Stimulated activated CD4-positive, alpha-beta T cell treated with anti-CD3 and anti-CD28 coated beads, Interleukin-15, amount 100 ng/mL, for 24 hours (primary cell): ENCODE measurements at places on chromosomes 4 and X.
A peak's percentile ranks its signal among the peaks of the same experiment; 100 is the strongest.

DNA sequence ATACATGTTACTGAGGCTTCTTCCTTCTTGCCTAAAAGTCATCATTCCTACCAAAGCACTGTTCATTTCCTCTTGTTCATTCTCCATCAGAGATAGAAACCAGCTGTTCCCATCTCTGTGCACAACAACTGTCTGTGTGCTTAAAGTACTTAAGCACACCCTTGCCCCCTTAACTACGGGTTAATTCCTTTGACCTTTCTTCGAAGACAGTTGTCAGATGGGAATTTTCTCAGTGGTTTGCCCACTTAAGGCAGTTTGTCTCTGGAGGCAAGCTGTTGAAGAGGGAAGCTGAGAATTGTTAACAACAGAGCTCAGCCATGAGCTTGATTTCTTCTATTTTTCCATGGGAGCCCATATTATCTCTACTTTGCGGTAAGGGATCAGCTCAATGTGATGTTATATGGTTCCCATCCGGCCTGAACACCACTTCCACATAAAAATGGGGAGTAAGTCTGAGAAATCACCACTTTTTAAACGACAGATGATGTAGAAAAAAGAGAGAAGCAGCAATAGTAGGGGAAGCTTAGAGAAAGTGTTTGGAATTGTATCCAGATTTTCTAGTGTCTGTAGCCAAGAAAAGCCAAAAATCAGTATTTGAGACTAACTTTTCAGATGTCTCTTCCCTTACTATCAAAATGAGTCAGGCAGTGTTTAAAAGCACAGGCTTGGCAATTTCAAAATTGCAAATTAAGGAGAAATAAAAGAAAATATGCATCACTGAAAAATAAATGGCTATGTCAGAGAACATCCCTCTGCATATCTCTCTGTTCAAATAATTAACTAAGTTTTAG, 194.4 kb downstream of the SLIT2 start:
- DNase-seq = no peak

DNA sequence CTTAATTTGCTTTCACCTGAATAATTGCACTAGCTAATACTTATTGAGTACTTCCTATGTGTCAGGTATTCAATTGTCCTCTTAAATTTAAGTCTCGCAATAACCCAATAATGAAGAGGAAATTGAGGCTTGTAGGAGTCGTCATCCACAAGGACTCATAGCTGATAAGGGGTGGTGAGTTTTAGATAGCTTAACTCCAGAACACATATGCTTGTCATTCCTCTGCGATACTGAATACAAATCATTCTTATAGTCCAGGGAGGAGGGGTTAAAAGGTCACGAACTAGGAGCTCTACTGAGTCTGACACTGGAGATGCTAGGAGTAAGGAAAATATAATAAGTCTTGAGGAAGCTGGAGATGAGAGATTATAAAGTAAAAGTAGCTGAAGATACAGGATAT, 1.4 kb upstream of the PACRGL start:
- DNase-seq = no peak

DNA sequence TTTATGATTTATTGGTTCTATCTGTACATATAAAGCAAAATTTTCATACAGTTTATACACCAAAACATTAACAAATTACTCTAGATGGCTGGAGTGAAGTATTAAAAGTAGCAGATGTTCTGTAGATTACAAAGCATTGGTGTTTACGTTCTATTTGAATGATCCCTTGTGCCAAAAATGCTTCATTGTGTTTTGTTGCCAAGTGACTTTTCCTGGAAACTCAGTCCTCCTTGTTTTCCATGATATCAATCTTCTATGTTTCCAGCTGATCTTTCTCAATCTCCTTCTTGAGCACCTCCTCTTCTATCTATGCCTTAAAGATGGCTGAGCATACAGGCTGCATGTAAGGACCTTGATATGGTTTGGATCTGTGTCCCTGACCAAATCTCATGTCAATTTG, 263.6 kb upstream of the CTSO start:
- no peak for DNase-seq

DNA sequence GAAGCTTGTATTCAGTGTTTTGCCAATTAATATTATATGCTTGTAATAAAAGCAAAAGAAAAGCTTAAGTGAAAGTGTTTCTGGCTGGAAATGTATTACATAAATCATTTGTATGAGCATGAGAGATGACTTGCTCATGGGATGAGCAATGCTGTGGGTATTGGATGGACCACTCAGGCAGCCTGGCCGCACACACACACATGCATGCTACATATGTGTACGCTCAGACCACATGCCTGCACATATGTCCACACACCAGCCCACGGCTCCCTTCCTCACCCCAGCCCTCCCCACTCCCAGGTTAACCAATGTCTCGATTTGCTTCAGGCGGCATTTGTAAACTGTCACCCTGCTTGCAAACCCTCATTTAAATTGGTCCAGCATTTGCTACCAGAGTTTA, 55.9 kb downstream of the CPLX1 start:
- no peak for DNase-seq

GRCh38 chr4:646460-646859, 21.1 kb downstream of the PDE6B start:
- peak; percentile 53 for DNase-seq

GRCh38 chr4:52105276-52105675, 54.2 kb downstream of the SPATA18 start:
- DNase-seq = no peak

- DNase-seq = peak; percentile 1
Observed at GRCh38 chrX:134338527-134338926, 101.5 kb downstream of the CCDC160 start.

GRCh38 chrX:155028129-155028528, 1.5 kb downstream of the FUNDC2 start:
- DNase-seq = no peak

DNA sequence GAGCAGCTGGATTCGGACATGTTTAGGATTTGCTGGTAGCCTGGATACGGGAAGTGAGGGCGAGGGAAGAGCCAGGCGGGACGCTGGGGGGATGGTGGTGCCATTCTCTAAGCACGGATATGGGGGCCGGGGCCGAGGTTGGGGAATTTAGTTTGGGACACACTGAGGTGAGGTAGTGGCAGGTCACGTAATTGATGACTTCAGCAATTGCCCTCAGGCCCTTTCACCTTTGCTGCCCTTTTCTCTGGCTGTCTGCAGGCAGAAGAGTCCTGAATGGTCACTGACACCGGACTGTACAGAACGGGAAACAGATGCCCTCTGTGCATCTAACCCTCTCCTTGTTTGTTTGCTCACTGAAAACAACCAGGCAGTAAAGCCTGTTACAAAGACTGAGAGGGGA, 16.9 kb upstream of the HMGB3 start:
- no peak for DNase-seq

DNA sequence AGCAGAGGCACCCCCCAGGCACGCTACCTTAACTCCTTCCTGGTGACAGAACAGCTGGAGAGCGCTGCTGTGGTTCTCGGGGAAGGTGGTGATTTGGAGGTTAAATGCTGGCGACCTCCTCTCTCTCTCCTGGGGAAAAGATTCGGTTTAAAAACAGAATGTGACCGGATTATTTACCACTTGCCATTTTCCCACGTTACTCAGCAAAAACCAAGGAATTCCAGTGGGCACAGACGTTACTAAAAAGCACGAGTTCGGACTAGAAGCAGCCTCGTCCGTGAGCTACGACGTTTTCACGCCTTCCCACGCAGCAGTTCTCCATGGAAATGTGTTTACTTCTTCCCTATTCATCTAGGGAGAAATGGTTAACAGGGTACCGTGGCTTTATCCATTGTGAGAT, 32.3 kb upstream of the C4orf50 start:
- DNase-seq = no peak

DNA sequence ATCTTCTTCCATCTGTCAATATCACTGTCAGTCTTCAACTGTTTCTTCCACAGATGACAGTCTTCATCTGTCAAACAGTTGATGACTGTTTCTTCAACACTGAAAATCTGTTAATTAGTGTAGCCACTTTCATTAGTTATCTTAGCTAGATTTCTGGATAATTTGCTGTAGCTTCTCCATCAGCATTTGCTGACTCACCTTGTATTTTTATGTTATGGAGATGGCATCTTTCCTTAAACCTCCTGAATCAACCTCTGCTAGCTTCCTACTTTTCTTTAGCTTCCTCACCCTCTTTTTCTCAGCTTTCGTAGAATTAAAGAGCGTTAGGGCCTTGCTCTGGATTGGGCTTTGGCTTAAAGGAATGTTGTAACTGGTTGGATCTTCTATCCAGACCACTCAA, 25.1 kb downstream of the USP53 start:
- DNase-seq = no peak

DNA sequence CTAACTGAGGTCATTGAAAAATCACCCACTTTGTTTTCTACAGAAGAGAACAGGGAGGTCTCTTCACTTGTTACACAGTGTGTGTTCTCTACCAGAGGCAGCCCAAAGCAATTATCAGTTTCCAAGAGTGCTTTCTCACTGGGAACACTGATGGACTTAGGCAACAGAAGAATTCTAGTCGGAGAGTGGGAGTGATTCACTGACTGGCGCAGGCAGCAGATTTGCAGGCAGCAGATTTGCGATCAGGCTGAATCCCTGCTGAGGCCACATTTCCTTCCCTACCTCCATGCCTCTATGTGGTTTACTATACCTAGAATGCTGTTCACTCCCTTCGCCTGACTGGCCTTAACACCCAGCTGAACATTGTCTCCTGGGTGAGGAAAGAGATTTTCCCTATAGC, 6.6 kb downstream of the OCIAD2 start:
- no peak for DNase-seq

- DNase-seq = no peak
Observed at GRCh38 chrX:53383376-53384076, 38.9 kb downstream of the SMC1A start.

DNA sequence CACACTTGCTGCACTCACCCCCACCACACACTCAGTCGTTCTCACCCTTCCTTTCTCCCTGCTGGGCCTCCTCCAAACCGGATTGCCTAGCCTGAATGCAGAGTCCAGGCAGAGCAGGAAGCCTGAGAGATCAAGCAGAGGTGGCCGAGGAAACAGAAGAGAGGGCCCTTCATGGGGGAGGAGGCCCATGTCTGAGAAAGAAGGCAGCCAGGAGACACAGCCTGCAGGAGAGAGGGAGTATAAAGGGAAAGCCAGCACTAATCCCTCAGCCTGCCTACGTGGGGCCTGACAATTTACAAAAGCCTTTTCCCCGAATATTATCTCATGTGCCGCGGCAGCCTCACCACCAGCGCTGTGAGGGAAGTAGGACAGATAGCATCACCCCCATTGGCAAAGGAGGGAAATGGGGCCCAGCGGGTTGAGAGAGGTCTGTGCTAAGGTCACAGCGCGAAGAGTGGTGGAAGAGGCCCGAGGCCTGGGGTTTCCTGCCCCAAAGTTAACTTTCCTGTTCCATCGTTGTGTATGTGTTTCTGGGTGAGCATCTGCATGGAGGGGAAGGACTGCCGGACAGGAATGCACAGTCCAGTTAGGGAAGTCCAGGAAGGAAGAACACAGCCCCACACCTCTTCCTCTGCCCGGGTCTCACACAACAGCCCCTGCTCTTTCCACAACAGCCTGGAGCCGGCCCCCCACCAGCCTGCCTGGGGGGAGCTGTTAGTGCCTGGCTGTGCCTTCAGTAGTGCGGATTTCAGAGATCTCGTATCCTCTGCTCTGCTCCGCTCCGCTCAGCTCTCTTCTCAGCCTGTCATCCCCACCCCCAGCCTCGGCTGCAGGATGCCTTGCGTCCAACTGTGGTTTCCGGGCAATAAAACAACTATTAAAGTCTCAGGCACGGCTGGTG, 50.9 kb upstream of the BCOR start:
- DNase-seq = no peak

GRCh38 chrX:23194885-23195554, 139.6 kb upstream of the PTCHD1 start:
- no peak for DNase-seq

DNA sequence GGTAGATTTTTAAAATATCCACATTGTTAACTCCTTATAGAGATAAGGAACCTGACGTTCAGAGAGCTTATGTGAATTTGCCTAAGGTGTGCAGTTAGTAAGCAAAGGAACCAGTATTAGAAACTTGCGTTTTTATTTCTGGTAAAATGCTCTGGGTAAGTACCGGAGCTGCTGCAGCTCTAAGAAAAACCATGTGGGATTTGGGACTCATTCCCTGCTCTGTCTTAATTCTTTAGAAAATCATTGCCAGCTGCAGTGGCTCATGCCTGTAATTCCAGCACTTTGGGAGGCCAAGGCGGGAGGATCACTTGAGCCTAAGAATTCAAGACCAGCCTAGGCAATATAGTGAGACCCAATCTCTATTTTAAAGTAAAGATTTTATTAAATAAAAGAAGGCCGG, 5.8 kb downstream of the CCKAR start:
- no peak for DNase-seq

DNA sequence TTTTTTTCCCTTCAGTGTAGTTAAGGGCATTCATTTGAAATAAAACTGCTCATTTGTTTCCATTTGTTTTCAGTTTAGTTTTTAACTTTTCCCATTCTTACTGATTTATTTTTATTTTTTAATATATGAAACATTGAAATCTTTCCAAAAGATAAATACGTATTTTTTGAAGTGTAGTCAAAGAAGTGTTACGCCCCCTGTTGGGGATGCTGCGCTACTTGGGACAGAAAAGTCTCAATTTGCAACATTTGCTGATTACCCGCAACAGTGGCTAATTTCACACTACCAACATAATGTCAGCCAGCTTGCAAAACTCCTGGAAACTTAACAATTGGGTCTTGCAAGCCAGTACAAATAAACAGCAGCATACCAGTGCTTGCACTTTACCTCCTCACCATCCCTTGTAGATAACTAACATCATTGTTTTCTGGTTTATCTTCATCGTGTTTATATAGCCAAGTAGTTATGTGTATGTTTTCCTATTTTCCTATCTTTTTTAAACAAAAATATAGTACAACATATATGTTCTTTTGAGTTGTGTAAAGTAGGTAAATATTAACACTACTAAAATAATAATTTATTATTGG, 158.6 kb downstream of the STPG2 start:
- DNase-seq = peak; percentile 11

DNA sequence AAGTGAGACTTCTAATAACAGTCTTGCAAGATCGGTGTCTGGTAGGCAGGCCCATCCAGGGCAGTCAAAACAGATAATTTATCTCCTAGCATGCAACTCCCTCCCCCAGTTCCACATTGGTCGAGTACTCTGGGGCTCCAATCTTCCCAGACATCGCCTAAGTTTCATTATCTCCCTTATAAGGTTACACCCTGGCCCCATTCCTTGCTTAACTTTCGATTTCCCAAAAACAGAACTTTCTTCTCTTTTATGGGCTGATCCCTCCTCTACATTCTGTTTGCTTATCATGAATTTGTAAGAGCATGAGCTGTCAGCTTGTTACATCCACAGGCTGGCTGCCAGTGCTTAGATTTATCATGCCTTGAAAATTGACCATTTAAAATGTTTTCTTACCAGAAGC, 471.3 kb downstream of the TECRL start:
- DNase-seq = no peak

GRCh38 chr4:47705326-47705981, 132.4 kb downstream of the CORIN start:
- no peak for DNase-seq

DNA sequence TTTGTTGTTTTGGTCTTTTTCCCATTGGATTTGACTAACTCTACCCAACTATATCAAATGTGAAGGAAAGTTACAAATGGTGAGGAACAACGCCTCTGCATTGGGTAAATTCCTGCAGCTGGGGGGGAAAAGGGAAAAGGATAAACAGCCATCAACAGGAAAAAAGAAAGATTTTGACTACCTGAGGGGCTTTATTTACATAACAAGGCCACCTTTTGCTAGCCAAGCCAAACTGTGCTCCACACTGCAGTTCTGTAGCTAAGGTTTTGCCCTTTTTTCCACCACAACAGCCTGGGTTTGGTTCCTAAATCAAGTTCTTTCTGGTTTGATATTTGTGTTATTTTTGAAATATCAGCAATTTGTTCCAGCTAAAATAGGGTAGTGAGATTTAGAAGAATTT, 40.8 kb downstream of the RHOXF2B start:
- no peak for DNase-seq

GRCh38 chrX:39971760-39972159, 126.0 kb downstream of the BCOR start:
- DNase-seq = no peak
